C1 segment of cervical spinal cord (tissue), 14 donors: ENCODE measurements at places on chromosomes 16 and 17.

DNA sequence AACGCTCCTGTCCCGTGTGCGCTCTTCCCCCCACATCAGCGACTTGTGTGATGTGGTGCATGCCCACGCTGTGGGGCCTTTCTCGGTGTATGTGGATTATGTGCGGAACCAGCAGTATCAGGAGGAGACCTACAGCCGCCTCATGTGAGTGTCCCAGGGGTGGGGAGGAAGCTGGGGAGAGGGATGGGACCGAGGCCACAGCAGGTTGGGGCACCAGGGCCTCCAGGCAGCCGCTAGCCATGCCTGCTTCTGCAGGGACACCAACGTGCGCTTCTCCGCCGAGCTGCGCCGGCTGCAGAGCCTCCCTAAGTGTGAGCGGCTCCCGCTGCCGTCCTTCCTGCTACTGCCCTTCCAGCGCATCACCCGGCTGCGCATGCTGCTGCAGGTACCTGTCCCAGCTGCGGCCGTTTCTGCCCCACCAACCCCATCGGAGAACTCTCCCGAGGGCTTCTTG is 5.8 kb downstream of the ARHGEF15 start:
- DNase-seq, result no peak

DNA sequence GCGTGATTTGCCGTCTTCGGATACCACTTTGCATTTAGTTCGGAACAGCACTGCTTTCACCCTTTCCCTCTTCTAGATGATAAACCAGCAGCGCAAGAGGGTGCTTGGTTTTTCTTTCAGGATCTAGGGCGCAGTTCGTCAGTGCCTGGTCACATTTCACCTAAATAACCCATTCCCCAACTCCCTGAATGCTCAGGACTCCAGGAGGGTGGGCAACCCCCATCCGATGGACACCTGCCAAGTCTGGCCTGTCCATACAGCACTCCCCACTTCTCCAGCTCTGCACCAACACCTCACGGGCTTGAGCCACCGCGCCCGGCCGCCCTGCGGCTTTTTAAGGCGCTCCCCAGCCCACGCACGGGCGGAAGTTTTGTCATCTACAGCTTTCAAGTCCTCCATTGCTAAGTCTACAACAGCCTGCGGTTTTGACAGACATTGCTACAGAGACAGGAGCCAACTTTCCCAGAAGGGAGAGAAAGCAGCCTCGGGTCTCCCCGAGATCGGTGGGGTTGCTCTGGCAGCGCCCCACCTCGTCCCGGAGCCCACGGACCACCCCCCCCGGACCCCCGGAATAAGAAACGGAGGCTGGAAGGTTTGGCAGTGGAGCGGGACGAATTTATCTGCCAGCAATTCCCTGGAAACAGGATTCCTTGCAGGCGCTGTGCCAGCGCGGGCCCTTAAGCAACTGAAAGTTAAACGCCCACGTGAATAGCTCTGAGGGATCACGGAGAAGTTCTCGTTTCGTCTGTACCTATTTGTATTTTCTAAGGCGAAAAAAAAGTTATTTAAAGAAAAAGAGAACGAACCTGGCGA is 38.6 kb upstream of the SLFN13 start:
- DNase-seq, result no peak

DNA sequence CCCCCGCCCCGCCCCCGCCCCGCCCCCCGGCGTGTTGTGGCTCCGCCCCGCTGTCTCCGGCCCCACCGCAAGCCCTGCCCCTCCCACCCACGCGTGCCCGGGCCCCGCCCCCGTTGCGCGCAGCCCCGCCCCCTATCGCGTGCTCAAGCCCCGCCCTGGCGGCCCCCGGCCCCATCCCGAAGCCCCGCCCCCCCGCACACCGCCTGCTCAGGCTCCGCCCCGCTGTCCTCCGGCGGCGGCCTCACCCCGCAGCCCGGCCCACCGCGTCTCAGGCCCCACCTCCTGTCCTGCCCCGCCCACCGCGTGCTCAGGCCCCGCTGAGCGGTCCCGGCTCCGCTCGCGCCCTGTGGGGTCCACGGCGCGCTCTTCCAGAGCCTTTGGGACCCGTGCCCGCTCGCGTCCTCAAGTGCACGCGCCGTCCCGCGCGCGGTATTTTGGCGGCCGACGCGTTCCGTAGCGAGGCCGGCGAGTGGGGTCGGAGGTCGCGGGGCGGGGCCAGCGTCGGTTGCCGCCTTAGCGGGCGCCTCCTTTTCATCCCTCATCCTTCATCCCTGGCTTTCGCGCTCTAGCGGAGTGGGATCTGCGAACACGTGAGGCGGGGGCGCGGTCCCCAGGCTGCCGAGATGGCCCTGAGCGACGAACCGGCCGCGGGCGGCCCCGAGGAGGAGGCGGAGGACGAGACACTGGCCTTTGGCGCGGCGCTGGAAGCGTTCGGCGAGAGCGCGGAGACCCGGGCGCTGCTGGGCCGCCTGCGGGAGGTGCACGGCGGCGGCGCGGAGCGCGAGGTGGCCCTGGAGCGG is at the start of gene TBCD:
TBCD (plus strand) TSS at position 495 of the 800 bp plus-strand sequence; CDS start at position 624, 129 bp downstream.
- DNase-seq, result peak; percentile 93

- no peak for DNase-seq
Observed at GRCh38 chr17:70564006-70564620, 394.8 kb downstream of the KCNJ2 start.

GRCh38 chr17:19460700-19461099 is 49.7 kb downstream of the RNF112 start:
- DNase-seq, result peak; percentile 47

- no peak for DNase-seq
Observed at GRCh38 chr17:38453951-38454421, 25.7 kb downstream of the ARHGAP23 start.

DNA sequence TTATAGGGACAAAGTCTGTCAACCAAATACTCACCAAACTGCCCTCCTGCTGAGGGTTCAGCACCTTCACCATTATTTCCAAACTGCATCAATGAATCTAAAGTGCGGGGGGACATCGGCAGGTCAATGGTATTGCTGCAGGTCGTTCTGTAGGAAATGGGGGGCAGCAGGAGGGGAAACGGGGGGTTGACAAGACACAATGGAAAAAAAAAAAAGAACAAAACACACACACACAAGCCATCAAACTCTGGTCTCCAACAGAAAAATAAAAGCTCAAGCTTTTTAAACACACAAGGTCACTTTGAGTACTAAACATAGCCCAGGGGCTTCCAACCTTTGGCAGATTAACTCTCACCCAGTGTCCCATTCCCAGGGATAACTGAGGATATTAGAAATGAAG is 28.5 kb downstream of the STAT5A start:
- no peak for DNase-seq

DNA sequence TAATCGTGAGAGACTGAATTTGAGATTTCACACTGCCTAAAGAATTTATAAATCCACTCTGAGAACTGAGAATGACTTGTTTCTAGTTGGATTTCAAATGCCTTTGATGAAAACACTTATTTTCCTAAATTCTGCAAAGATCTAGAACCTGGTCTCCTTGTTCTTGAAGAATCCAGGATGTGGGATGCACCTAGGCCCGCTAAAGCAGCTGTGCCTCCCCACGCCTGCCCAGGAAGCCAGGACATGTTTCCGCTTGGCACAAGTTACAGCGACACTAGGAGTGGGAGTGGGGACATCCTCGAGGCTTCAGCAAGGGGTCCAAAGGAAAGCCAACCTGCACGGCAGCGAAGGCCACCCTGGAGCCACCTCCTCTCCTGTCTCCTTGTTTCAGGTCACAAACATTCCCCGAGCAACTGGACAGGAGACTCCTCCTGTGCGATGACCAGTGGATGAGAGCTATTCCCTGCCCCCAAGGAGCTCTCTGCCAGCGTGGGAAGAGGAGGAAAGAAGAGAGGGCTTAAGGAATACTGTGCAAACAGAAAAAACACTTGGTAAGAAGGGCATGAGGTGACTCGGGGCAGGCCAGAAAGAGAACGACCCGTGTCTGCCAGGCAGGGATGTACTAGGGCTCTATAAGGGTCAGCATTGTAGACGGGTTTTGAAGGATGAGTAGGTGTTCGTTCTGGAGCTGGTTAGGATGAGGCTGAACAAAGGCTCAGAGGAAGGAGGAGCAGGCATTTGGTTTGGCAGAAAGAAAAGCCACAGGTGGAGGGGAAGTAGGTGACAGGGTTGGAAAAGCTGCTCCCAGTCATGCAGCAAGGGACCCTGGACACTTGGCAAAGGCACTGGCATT is 11.1 kb downstream of the VAC14 start:
- no peak for DNase-seq

DNA sequence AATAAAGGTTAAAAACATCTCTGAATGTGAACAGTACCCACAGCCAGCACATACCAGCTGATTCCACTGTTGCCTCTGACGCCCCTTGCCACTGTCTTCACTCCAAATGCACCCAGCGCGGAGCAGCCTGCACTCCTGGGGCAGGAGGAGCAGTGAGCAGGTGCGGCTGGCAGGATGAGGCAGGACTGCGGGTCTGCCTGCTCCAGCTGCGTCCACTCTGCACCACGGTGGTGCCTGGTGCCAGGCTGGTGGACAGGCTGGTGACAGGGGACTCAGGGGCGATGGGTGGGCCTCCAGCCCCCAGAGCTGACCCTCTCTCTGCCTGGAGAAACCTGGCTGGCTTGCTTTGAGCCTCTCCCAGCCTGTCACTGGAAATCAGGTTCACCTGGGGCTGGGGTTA is 9.4 kb downstream of the RAB40B start:
- no peak for DNase-seq

- no peak for DNase-seq
Observed at GRCh38 chr16:47613251-47613650, 152.1 kb downstream of the PHKB start.

DNA sequence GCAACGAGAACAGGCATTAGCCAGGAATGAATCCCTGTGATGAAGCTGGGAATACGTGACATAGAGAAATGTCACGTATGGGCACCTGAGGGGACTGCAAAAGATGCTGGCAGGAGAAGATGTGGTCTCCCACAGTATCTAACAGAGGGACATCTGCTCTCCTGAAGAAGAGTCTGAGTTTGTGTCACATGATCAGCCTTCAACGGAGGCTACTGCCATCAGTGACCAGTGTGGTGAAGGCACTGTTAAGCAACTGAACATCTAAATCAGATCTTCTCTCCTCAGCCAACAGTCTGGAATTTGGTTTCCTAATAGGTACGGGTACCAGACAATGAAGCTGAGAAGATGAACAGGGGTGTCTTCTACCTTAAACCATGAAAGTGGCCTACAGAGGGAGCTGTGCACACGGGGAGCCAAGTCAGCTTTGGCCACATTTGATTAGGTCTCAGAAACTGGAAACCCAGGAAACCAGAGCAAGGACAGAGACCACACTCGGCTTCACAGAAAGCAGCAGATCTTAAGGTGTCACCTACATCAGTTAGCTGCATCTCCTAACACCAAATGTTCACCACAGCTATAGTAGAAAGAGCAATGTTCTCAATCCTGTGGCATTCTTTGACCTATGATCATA is 41.8 kb downstream of the BRD7 start:
- no peak for DNase-seq

- DNase-seq, result no peak
Observed at GRCh38 chr16:75089486-75090202, 26.9 kb downstream of the LDHD start.

GRCh38 chr17:78449983-78450595 is 71.6 kb downstream of the PGS1 start:
- DNase-seq, result peak; percentile 35

GRCh38 chr17:37124821-37125173 is 176.0 kb downstream of the AATF start:
- no peak for DNase-seq

GRCh38 chr16:31393056-31393455 is at the start of gene ITGAD:
Gene ITGAD (plus strand): TSS chr16:31393335. CDS start chr16:31393361, 26 bp downstream.
- no peak for DNase-seq

DNA sequence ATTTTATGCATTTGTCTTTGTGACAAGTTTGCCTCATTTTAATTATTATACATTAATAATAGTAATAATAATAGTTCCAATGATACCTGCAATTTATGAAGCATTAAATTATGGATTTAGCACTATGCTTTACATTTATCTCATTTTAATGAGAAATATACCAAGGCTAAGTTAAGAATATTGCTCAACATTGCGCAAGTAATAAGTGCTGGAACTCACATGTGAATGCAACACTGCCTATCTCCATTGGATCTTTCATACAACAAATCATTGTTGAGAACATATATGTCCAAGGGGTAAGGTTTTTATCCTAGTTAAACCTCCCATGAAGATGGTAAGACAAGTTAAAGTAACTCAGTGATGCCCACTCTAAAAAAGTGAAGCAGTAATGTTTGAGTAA is 703.7 kb upstream of the SOX9 start:
- no peak for DNase-seq

GRCh38 chr17:74748279-74748528 is 224 bp upstream of the NHERF1 start:
- DNase-seq, result no peak

DNA sequence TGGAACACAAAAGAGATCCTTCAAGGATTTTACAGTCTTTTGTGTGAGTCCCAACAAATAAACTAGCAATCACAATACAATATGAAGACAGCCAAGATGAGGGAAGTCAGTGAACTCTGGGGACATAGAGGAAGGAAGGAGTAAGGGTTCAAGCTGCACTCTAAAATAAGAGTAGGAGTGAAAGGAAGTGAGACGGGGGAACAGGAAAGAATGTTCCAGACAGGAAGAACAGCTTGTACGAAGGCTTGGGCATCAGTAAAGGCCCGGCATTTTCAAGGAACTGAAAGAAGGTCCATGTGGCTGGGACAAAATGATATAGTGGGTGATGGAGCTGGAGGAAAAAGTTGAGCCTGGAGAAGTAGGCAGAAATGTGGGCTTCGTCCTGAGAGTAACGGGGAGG is 4.5 kb downstream of the CCL17 start:
- DNase-seq, result no peak

DNA sequence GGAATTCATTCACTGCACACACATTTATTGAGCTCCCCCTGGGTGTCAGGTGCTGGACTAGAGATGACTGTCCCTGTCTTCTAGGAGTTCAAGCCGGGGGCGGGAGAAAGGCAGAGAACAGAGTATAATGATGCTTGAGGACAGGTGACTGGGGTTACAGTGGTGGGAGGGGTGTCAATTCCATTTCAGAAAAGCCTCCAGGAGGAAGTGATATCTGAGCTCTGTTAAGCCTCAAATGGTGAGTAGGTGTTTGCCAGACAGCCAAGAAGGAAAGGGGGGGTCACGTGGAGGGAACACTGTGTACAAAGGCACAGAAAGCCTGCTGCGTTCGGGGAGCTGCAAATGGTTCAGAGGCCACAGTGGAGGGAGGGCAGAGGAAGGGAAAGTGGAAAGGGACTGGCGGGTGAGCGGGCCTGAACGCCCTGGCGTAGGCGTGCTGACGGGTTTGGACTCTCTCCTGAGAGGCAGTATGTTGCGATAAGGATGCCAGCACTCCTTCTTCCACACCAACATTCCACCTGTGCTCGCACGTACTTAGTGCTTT is 9.7 kb upstream of the NXPH3 start:
- peak; percentile 26 for DNase-seq

- DNase-seq, result no peak
Observed at GRCh38 chr17:59266745-59267144, 46.4 kb downstream of the GDPD1 start.
